ENCODE measurements at places on chromosomes 7 and 10.
A peak's percentile ranks its signal among the peaks of the same experiment; 100 is the strongest.

GRCh38 chr10:63376560-63377304, 89.0 kb downstream of the JMJD1C start:
- no peak for DNase-seq

- no peak for DNase-seq
These were observed 279.7 kb downstream of the CCSER2 start for GRCh38 chr10:84608126-84608525.

DNA sequence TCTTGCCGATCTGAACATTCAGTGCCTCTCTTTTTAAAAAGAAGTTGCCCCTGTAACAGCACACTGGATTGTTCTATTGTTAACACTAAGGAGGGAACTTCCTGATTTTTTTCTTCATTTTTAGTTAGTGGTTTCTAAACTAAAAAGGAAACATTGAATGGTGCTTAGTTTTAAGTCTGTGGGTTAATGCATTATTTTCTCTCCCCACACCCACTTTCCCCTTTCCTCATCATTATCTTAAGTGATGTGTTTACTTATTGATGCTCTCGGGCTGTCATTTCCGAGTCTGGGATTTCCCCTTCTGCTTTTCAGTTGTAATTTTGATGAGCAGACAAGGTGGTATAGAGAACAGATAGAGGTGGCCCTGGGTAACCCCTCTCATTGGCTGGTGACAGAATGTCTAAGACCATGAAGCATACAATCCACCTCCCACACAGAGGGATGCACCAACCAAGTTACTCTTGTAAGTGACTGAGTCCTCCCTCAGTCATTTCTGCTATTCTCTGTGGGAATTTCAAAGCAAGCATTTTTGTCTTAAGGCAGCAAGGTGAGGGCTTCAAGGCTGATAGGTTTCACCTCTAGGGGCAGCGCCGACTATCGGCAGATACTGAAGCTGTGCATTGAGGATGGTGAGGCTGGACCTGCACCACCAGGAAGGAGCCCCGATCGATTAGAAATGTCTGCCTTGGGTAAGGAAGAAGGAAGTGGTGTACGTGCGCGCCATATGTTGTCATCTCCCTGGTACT, 49.5 kb downstream of the CHN2 start:
- DNase-seq, result no peak

DNA sequence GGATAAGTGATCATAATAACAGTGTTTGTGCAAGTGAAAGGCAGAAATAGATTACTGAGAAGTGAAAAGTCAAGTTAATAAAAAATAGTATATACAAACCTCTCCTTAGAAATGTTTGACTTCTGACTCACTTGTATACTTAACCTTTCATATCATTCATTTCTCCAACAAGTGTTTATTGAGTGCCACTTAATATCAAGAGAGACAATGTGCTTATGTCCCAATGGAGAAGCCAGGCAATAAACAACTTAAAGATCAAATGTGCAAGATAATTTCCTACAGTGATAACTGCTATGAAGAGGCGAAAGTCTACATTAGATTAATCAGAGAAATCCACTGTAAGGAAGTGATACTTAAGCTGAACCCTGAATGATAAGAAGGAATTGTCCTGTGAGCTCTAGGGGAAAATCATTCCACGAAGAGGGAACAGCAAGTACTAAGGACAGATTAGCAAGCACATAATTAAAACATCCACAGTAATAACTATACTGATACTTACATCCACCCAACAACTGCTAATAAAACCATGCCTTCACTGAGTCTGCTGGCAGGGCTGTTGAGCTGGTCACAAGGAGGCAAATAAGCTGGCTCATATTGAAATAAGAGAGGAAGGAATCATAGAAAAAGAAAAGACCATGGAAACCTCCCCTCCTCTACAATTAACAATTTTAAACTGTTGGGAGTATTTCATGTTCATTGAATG, 203.5 kb downstream of the CTNNA3 start:
- no peak for DNase-seq

DNA sequence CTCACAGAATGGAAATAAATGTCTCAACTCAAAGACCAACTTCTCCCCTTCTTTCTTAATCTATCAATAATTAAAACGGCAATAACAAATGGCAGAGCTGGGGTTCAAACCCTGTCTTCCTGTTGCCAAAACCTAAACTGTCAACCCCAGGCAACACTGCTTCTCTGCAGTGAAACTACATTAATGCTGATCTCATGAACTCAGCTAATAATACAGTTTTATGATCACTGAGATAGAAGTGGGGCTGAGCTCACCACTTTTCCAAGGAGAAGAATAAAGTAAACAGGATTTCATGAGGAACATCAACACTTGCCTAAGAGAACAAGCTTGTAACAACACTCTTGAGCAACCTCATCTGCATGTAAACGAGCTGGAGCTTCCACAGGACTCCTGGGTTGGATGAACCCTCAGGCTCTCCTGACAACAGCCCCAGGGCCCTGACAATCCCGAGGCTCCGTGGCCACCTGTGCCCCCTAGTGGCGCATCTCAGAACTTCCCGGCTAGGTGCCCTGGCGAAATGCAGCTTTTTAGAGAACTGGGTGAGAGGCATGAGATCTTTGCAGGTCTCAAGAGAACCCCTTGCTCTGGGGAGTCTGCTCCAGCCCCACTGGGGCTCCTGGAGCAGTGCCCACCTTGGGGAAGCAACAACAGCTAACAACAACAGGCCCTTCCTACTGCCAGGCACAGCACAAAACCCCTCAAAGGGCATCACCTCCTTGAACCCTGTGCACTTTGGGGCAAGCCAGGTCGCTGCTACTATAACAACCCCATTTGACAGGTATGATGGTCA, 169.3 kb downstream of the SH3PXD2A start:
- peak; percentile 35 for DNase-seq

DNA sequence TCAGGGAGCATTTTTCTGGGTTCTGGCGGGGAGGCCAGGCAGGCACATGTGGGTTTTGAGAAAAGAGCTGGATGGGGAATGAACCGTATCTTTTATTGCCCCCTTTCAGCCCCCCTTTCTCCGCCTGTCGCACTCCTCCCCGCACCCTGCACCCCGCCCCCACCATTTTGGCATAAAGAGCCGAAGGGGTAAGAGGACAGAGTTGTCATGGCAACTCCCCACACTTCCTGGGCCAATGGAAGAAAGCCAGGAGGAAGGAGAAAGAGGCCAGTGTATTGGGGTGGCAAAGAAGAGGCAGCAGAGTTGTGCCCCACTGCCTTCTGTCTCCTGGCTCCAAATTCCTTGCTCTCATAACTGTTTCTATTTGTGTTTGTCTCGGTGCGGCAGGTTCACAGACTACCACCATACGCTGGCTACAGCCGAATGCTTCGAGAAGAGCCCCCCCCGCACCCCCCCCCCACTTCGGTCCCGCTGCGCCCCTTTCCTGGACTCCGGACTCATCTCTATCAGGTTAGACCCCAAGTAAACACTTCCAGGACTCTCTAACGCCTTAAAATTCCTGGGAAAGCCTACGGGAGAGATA, 3.4 kb downstream of the KCNIP2 start:
- DNase-seq, result no peak

DNA sequence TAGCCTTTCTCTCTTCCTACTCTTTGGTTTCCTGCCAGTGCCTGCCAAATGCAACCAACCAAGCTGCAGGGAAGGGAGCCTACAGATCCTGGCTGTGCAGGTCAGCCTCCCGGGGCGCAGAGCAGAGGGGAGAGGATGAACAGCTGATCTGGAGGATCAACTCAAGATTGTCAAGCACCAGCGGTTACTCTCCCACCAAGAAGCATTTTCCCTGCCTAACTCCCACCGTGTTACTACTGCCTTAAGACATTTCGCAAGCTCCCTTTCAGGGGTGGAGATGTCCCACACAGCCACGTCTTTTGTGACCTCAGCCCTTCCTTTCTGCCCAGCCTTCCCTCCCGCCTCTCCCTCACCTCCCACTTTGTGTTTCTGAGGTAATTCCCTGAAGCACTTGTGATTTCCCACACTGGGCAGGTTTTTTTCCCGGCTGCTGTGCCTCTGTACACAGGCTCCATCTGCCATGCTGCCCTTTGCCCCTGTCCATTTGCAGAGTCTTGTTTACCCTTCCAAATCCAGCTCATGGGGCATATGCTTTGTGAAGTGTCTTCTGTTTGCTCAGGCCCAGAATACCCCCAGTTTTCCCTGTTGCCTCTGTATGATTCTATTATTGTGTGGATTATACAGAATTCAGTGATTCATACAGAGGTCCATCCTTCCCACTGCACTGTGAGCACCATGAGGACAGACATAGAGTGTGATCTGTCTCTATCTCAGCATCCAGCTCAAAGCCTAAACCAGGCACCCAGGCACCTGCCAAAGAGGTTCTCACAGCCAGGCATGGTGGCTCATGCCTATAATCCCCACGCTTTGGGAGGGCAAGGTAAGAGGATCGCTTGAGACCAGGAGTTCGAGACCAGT, 40.9 kb upstream of the PAPSS2 start:
- DNase-seq, result no peak

GRCh38 chr10:74821501-74821900, 4.9 kb upstream of the KAT6B start:
- no peak for DNase-seq

GRCh38 chr10:93138113-93138870, 64.6 kb downstream of the CYP26A1 start:
- no peak for DNase-seq

DNA sequence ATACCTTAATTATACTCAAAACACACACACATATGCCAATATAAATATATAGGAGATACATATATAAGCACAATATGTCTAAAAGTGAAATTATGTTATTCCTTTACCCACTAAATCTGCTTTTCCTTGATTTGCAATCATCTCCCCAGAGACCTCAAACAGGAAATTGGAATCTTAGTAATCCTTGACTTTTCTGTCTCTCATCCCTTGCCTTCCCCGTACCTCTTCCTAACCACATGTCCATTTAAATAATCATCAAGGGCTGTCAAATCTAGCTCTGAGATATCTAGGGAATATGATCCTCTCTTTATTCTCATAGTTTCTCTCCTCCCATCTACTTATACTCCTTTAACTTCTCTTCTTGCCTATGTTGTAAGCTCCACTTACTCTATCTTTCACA, 336.6 kb downstream of the HGF start:
- DNase-seq, result no peak

DNA sequence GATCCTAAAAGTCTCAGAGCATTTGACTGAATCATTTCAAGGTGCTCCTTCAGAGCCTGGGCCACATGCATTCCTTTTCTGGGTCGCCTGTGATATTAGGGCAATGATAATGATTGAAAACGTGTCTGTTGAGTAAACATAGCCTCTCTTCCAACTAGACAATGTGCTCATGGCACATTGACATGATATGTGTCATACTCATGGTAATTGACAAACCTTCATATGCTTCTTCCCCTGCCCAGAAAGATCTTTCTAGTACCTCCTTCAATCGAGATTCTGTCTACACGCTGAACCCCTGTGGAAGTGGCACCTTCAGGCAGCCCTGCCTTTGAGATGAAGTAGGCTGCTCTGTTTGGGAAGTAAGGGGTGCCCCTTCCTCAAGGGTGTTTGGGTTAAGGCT, 98.9 kb upstream of the TCF7L2 start:
- DNase-seq, result no peak

DNA sequence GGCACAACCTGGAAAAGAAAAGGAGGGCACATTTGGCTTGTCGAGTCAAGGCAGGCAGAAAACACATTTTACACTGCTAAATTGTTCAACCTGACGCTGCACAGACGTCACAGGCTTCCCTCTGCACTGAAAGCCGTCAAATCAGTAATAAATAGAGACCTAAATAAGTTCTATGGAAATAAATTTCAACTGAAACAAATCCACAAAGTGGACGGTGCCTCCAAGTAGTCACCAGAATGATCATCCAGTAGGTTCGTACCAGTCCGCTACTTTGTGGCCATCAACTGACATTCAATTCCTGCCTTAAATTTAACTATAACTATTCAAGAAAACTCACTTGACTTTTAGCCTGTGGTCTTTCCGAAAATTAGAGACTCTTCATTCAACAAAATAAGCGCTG, 49.0 kb downstream of the NPVF start:
- no peak for DNase-seq

DNA sequence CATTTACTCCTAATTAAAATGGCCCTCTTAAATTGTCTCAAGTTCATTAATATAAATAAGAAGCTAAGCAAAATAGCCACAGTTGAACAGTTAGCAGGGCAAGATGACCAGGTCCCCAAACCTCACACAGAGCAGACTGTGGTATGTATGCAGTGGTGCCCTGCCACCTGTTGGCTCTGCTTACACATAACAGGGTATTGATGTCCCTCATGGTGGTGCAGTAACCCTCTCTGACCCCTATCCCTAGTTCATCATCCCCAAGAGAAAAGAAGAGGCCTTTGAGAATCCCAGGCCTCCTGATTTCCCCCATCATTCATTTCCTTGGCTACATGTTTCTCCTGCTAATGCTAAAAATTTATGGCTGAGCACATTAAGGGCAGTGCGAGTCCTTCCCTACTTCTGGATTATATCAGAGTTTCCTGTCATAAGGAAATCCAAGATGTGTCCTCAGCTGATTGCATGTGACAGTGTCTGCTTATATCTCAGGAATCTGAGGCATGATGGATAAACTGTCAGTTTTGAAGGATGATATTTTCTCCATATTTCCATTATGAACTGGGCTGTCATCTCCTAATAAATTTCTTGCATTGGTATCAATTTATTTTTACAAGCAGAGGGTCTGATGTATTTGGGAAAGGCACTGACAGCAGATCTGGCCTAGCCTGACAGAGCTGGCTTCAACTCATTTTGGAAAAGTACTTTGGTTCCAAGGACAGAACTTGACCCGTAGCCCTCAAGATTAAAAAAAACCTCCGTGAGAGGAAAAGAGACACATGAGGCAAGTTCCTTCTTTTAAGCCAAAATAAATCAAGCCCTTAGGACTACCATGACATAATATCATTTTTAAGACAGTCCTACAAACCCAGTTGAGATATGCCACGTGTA, 880.6 kb downstream of the LRMDA start:
- DNase-seq, result no peak
